ENCODE measurements at places on chromosomes 6 and 20. TPM values are rescaled to one million over a fixed set of nuclear protein-coding genes. Genes with fewer than 3 reads are reported as not detected.

The C20orf144 gene
- not detected for total RNA-seq

DNA sequence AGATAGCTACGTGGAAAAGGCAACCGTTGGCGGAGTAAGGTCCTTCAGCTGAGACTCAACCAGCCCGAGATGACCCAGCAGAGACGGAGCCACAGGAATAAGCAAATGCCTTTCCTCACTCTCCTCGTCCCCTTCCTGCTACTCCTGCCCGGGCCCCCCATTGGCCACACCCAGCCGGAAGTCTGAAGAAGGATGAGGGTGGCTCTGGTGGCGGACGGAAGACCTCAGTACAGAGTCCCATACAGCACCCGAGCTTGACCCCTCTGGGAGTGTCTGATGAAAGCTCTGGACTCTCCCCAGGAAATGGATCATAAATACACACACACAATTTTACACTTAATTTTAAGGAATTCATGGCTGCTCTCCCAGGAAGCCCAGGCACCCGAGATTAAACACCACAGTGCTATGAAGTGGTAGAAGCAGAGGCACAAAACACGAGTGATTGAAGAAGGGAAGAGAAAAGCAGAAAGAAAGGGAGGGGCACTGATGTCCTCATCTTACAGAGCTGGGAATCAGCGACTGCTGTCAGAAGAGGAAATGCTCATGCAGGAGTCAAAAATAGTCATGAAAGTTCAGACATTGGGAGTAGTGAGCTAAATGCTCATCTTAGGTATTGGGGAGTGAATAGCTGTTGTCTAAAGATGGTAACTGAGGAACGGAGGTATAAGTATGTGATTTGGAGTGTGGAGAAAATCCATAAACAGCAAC lies 125.6 kb downstream of the BANF2 start:
- no peak for DNase-seq

DNA sequence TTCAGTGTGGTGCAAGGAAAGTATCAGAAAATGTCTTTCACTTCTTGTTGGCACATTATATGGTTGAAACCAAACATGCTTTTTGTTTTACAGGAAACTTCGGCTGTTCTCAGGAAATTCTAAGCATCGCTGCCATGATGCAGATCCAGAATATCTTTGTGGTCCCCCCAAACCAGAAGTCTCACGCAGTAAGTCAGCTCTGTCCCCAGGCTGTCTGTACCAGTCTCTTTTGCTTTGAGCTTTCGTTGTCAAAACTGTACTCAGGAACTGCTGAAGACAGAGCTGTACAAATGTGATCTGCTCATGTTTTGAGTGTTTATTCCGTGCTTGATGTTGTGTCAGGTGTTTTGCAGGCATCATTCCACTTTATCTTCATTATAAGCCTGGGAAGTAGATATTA lies 59.6 kb downstream of the DHX35 start:
- no peak for DNase-seq

- no peak for DNase-seq
Measured at GRCh38 chr20:32521780-32522525, 63.2 kb downstream of the NOL4L start.

The OR2J2 gene
- not detected for total RNA-seq

The BPIFB2 gene
- total RNA-seq: not detected

DNA sequence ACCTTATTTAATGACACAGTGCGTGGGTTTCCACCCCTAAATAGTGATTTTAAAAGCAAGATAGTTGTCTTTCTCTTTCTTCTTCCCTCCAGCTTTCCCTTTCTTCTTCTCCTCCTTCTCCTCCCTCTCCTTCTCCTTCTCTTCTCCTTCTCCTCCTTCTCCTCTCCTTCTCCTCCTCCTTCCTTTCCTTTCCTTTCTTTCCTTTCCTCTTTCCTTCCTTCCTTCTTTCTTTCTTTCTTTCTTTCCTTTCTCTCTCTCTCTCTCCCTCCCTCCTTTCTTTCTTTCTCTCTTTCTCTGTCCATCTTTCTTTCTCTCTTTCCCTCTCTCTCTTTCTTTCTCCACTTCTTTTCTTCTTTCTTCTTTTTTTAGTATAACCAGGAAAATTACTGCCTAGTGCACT lies 670.6 kb downstream of the GRIK2 start:
- DNase-seq: no peak

GRCh38 chr6:166777096-166777630 lies 150.1 kb upstream of the RPS6KA2 start:
- DNase-seq: no peak

- no peak for DNase-seq
Measured at GRCh38 chr6:46014511-46015118, 1.0 kb downstream of the CLIC5 start.

DNA sequence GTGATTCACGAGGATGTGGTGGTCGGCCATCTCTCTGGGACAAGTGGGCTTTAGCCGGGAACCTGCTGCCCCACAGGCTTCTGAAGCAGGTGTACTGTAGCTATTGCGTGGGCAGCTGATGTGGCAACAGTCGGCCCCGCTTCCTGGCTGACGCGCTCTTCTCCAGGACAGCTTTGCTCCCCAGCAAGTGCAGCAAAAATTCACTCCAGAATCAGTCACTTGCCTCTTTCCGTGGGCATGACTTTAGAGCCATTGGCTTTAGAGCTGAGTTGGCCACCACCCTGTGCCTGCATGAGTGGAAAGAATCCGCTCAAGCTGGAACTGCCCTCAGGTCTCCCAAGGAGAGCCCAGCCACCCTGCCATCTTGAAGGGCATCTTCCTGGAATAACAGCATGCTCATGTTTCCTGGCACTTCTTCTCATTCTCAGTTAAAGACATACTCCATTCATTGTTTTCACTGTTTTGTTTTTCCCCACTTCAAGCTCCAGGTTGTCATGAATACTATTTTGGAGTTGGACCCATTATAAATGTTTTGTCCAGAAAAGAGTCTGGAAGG lies 178.3 kb downstream of the ZDHHC14 start:
- DNase-seq: no peak

DNA sequence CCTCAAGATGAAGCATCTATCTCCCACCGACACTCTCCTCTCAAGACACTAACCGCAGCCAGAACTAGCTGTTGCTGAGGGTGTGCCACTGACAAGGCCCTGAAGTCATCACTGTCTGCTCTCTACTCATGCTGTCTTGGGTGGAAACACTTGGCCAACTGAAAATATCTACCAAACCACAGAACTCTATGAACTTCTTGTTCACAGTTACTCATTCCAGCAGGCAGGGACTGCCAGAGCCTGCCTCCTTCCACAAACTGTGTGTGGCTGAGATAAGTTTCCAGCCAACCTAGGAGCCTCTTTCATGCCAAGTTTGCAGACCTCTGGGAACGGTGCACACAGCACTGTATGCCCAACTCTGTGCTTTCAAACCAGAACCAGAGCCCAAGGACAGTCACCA lies 45.5 kb upstream of the NXT1 start:
- no peak for DNase-seq

The TBXT gene
- not detected for total RNA-seq

The MYH7B gene
- 0.27 TPM for total RNA-seq

DNA sequence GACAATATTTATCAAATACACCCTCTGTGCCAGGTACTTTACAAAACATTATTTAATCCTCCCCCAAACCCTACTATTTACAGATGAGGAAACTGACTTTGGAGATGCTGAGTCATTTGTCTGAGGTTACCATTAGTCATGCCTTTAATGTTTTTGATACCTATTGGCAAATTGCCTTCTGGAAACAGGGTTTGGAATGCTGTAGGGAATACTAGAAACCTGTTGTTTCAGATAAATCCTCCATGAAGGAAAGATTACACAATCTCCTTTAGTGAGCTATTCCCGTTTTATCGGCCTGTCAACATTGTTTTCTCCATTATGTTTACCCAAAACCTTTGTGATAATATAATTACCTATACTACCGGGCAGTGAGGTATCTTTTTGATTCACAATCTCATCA lies 93.6 kb upstream of the ADGRF1 start:
- DNase-seq: no peak

DNA sequence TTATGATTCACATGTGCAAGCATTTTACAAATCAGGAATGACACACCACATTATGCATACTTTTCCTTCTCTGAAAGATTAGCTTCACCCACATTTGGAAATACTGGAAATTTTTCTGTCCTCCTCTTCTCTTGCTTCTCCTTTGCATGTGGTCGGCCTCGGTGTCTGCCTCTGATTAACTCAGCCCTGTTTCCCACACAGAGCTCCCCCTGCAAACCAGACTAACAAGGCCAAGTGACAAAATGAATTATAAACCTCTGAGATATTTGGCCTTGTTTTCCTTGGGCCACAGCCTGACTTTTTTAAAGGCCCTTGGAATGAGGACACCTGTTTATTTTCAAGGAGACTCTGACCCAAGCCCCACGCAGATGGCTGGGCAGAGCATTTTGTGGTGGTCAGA lies 9.0 kb upstream of the CCN6 start:
- DNase-seq: no peak

The BPIFB4 gene
- not detected for total RNA-seq

Measured in thoracic aorta (tissue), 2 donors.